Hematopoietic multipotent progenitor cell treated with erythropoietin and hydrocortisone succinate and interleukin-3 and kit ligand, for 15 days (in vitro differentiated cells): ENCODE measurements at places on chromosomes 2 and 18.

GRCh38 chr2:98911376-98912154, 24.5 kb downstream of the CRACDL start:
- DNase-seq = no peak

GRCh38 chr2:121189011-121189410, 96.0 kb downstream of the TFCP2L1 start:
- no peak for DNase-seq

DNA sequence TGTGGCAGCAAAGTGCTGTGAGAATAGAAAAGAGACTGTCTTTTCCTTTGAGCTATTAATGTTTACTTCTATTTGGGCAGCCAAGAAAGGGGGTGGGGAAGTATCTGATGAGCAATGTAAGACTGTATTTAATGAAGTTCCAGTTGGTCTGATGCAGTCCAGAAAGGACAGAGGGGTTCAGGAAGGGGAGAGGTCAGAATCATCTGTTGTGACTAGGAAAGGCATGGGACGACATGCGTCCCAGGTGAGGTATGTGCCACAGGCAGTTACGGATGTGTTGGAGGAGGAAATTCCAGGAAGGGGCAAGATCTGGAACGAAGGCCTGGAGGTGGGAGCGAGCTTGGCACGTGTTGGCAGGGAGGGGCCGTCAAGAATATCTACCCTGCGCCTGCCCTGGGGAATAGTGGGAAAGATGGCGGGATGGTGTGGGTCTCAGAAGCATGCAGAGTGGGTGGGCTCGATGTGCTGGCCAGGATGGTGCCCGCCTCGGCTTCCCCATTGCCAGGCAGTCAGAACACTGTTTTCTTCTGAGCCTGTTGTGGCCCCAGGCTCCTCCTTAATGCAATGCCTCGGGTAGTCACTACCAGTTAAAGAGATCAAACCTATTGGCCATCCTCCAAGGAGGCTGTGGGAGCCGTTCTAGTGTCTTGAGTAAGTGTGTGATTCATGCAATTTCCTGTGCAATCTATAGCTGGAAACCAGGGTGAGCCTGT, 57.8 kb upstream of the TXNDC2 start:
- peak; percentile 76 for DNase-seq

DNA sequence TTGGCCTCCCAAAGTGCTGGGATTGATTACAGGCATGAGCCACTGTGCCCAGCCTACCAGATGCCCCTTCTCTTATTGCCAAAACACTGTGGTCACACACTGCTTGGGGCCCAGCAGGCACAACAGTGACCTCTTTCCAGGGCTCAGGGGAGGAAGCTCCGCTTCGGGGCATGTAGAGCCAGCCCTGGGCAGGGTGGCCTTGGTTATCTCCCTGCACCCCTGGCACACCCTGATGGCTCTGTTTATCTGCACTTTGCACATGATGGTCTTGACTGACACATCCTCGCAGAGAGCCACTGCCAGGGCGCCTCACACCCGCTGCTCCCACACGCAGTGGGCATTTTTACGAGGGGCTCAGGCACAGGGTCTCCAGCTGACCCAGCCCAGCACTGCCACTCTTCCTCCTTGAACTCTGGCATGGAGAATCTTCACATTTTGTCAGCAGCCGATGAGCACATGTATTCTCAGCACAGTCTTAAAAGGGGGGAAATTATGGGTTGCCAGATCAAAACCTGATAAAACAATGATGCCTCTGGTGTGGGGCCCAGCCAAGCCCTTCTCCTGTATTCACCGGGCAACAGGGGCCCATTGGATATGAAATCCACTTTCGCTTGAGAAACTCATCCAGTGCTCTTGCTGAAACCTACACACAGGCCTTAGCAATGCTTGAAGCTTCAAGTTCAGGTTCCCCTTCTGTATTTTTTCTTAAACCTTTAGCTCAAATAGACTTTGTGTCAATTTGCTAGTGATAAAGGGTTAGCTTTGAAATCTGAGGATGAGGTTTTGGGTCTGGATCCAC, 5.9 kb downstream of the GYPC start:
- peak; percentile 96 for DNase-seq
